Amniotic stem cell (primary cell): ENCODE measurements at places on chromosomes 16 and 17.

DNA sequence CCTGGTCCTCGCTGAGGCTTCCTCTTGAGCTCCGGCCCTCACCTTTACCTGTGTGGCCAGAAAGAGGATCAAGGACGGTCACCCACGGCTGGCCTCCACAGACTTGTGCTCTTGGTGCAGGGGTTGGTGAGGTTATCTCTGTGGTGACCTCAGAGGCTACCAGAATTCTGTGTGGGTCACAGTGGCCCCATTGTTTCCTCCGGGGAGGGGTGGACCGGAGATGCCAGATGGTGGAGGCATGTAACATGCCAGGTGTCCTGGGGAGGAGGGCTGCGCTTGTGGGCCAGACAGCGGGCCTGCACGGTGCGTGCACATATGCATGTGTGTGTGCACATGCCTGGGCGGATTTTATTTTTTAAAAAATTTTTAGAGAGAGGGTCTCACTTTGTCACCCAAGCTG is 6.3 kb downstream of the SGCA start:
- no peak for DNase-seq

DNA sequence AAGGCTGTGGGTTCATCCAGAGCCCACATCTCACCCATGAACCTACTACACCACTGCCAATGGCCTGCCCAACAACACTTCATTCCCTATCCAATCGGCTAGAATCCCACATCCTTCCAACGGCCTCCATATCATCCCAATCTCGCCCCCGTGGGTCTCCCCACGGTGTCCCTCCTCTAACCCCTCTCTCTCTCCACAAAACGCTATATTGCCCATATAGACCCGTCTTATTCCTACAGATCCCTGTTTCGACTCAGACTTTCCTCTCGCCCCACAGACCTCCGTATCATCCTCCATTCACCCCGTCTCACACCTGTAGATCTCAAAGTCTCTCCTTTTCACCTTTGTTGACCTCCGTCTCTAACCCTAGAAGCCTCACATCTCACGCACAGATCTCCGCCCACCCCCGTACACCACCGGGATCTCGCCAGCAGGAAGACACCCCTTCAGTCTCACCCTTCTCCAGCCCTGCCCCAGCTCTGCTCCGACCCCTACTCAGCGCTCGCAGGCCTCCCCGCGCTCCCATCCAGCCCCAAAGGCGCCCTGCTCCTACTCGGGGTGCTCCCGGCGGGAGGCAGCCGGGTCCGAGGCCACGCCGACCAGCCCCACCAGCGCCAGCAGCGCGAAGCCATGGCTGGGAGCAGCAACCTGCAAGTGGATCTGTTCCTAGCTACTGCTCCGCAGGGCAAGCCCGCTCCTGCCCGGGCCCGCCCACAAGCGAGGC is at the start of gene FDXR:
FDXR (minus strand) TSS at position 682 of the 724 bp plus-strand sequence; CDS start at position 632, 50 bp downstream.
- no peak for DNase-seq

- no peak for DNase-seq
Observed at GRCh38 chr16:11396241-11397048, 51.2 kb downstream of the RMI2 start.

- peak; percentile 65 for DNase-seq
Observed at GRCh38 chr17:30600060-30600829, 123.0 kb downstream of the GOSR1 start.

- DNase-seq, result no peak
Observed at GRCh38 chr16:50368410-50369132, at the start of gene BRD7. Gene BRD7 (minus strand): TSS chr16:50368988. CDS start chr16:50368774, 214 bp downstream.

- no peak for DNase-seq
Observed at GRCh38 chr16:3094289-3095027, 4.6 kb downstream of the ZSCAN10 start.

- no peak for DNase-seq
Observed at GRCh38 chr17:10053782-10054540, 144.4 kb downstream of the GAS7 start.

GRCh38 chr16:85945424-85945751 is 46.4 kb downstream of the IRF8 start:
- no peak for DNase-seq

GRCh38 chr17:82703935-82704865 is 5.7 kb upstream of the RAB40B start:
- no peak for DNase-seq

DNA sequence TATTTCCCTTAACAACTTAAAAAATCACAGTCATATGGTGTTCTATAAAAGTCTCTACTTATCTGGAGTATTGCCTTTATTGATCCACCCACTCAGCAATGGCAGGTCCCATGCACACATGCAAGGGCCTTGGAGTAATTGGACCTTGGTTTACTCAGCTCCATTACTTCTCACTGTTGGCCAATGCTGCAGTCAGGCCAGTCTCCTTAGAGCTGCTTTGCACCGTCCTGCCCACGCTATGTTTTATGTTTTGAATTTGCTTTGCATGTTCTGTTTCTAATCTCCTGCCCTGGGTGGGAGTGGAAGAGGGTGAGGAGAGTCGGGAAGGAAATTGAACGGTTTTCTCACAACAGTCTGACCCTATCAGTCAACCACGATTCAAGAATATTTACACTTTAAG is 23.6 kb downstream of the ARHGAP44 start:
- DNase-seq, result no peak

- DNase-seq, result no peak
Observed at GRCh38 chr17:39938140-39938869, 10.8 kb downstream of the LRRC3C start.

DNA sequence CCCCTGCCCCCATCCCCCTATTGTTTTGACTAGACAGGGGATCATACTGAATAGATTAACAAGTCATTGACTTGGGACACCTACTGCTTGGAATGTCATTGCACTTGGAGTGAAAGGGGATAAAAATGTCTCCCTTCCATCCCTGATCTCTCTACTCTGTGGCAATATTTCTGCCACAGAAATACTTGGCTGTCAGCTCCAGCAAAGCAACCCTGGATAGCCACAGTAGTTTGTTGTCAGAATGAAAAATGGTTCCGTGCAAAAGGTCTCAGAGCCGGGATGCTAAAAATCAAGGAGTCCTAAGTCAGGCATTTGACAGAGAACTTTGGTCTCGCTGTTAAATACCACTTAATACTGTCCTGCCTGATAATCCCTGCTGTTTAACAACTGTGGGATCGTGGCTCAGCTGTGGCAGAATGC is 722.0 kb upstream of the SOX9 start:
- DNase-seq, result no peak

DNA sequence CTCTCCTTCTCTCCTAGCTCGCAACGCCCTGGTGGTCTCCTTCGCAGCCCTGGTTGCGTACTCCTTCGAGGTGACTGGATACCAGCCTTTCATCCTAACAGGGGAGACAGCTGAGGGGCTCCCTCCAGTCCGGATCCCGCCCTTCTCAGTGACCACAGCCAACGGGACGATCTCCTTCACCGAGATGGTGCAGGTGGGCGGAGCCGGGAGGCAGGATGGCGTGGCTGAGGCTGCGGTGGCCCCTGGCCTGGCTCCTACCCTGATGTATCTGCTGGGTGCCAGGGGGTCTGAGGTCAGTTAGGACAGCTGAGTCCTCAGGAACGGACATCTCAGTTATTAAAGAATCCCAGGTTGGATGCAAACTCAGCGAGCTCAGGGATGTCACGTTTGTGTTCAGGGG is 16.7 kb downstream of the SLC26A11 start:
- DNase-seq, result no peak

DNA sequence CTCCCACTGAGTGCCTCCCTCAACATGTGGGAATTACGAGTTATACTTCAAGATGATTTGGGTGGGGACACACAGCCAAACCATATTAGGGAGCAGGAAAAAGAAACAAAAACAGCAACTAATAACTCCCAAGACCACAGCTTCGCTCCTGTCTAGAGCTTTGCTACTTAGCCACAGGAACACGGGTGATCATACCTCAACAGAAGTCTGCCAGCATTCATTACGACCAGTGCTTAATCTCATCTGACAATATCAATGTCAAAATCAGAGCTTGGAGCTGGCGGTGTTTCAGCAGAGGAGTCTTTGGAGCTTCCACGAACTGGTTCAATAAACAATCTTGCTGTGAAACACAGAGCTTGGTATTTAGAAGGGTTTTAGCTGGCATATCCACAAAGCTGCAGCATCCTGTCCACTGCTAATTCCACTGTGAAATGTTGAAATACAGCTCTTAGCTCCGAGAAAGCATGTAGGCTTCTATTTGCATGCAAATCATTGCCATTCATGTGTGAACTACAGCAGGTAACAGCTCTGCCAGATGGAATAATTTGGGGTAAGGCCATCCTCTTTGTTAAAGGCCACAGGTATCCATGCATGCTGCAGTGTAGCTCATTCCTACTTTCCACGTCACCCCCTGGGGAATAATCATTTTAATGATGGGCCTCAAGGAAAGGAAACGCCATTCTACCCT is 128.4 kb upstream of the GOT2 start:
- no peak for DNase-seq

GRCh38 chr17:83161298-83162034 is 82.1 kb downstream of the METRNL start:
- peak; percentile 2 for DNase-seq

DNA sequence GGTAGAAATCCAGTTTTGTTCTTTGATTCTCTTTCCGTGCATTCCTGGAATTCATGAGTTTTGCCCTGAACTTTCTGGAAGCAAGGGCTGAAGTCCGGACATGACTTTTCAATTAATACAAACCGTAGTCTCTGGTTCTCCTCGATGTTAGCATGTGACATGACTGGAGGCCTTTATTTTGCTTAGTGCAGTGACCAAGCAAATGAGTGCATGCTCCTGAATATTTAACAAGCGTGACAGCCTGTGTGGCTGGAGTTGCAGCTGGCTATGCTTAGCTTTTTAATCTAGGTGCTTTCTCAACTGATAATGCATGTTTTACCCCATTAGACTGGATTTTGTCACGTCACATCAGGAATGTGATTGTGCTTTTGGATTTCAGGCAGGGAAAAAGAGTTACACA is 302.1 kb downstream of the MAP2K6 start:
- peak; percentile 14 for DNase-seq

GRCh38 chr17:44213403-44214229 is 5.9 kb downstream of the UBTF start:
- no peak for DNase-seq

DNA sequence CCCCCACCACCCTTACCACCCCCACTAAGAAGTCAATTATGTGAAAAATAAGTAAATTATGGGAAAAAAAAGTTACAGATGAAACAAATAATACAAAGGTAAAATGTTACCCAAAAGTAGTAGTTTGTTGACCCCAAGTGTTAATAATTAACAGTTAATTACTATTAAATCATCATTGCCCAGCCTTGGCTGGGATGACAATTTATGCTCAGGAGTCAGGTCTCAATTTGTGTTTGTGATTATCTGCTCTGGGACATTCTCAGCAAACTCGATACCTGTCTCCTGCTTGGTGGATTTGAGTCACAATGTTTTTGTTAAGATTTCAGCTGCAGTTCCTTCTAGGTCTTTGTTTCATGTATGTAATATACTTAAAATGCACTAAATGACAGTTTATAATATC is 172.3 kb upstream of the IRX3 start:
- DNase-seq, result no peak

DNA sequence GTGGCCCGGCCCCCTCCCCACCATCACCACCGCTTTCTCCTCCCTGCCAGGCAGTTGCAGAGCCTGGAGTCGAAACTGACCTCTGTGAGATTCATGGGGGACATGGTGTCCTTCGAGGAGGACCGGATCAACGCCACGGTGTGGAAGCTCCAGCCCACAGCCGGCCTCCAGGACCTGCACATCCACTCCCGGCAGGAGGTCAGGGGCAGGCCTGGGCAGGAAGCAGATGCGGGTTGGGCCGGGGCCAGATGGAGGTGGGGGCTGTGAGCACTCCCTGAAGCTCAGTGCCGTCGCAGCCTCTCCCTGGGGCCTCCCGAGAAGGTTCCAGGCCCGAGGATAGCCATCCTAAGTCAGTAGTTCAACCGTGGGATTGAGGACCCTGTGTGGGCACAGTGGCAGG is 14.2 kb upstream of the ADGRG3 start:
- no peak for DNase-seq

- peak; percentile 90 for DNase-seq
Observed at GRCh38 chr17:17900615-17901520, 64.1 kb upstream of the SREBF1 start.

GRCh38 chr17:18160128-18160856 is 23.3 kb upstream of the ALKBH5 start:
- no peak for DNase-seq

- DNase-seq, result peak; percentile 23
Observed at GRCh38 chr16:66275775-66276428, 90.6 kb upstream of the CDH5 start.

- DNase-seq, result no peak
Observed at GRCh38 chr16:12681653-12682052, 122.0 kb downstream of the CPPED1 start.

GRCh38 chr16:48292452-48292851 is 45.1 kb upstream of the ABCC11 start:
- DNase-seq, result no peak

DNA sequence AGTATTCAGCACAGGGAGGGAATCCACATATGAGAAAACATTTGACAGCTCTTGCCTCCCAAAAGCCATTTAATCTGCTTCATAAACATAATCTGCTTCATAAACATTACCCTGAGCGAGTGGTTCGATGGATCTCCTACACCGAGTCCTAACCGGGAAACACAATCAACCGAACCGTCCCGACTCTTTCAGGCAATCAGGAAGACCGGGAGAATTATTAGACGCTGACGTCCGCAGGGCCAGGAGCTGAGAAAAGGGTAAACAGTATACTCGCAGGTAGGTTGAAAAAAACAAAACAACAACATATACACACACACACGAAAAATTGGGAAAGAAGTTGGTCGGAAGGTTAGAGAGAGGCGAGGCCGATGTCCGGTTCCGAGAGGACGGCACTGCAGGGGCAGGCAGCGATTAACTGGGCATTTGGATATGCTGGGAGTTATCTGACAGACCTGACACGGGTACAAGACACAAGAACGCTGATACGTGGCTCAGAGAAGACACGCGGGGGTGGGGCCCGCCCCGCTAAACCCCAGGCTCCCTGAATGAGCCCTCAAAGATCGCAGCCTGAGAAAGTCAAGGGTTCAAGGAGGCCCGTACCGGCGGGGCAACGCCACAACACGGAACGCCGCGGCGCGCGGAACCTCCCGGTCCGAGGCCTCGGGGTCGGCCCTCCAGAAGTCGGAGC is 585 bp downstream of the AP1G1 start:
- no peak for DNase-seq

GRCh38 chr17:37399265-37399803 is 7.3 kb downstream of the ACACA start:
- no peak for DNase-seq

- no peak for DNase-seq
Observed at GRCh38 chr17:77349976-77350830, 209.4 kb downstream of the SEC14L1 start.

DNA sequence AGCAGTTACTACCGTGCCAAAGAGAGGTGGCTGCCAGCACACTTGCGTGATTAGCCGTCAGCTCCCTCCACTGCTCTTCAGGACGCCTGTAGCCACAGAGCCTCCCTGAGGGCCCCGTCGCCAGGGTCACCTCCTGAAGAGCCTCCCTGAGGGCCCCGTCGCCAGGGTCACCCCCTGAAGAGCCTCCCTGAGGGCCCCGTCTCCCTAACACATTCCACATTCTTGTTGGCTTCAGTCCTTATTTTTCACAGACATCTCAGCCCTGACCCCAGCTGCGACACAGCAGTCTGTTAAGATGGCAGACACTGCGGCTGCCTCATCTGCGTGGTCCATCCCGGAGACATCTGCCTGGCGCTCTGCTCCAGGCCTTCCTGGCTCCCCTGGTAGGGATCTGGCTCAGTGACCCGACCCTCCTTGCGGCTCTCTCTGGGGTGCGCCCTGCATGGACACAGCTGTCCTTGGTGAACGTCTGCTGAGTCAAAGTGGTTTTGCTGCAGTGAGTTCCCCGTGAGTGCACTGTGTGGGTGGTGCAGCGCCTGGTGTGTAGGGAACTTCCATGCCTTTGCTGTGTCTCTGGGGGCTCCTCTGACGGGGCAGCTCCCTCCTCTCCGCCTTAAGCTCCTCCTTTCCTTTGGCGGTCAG is 11.4 kb downstream of the ACSF3 start:
- no peak for DNase-seq

- no peak for DNase-seq
Observed at GRCh38 chr17:13518261-13519000, 83.3 kb downstream of the HS3ST3A1 start.
